ENCODE measurements at places on chromosomes 1 and 21.

- no peak for DNase-seq
Observed at GRCh38 chr1:43368646-43369020, 822 bp upstream of the ELOVL1 start.

- no peak for DNase-seq
Observed at GRCh38 chr21:45962531-45963231, 18.9 kb upstream of the COL6A1 start.

DNA sequence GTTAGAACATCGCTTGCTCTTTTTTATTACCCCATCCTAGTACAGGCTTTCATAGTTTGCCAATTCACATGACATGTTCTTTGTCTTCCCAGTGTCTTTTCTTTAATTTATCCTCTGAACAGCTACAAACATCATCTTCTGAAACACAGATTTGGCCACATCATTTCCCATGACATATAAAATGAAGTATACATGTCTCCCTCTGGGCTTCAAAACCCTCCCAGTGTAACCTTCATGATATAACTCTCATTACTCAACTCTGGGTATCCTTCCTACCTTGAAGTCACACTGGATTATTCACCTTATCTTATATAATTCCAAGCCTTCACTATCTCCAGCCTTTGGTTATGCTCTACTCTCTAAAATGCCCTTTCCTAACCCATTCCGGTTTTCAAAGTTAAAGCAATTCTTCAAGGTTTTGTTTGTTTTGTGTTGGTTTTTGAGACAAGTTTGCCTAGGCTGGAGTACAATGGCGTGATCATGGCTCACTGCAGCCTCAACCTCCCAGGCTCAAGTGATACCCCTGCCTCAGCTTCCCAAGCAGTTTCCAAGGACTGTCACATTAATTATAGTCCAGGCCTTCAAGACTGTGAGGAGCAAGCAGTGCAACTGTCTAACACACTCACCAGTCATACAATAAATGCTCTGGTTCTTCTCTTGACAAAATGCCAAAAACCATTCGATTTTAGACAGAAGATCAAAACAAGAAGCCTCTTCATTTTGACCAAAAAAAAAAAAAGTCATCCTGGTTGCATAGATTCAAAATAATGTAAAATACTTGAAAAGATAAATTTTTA lies 5.8 kb downstream of the RGS1 start:
- no peak for DNase-seq

DNA sequence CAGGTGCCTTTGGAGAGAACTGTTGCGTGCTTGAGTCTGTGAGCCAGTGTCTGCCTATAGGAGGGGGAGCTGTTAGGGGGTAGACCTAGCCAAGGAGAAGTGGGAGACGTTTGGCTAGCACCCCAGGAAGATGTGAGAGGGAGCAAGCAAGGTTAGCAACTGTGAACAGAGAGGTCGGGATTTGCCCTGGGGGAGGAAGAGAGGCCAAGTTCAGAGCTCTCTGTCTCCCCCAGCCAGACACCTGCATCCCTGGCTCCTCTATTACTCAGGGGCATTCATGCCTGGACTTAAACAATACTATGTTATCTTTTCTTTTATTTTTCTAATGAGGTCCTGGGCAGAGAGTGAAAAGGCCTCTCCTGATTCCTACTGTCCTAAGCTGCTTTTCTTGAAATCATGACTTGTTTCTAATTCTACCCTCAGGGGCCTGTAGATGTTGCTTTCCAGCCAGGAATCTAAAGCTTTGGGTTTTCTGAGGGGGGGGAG lies 2.4 kb downstream of the BTG2 start:
- no peak for DNase-seq

GRCh38 chr1:21672478-21673276 lies 3.5 kb upstream of the RAP1GAP start:
- DNase-seq, result no peak
